ENCODE measurements at places on chromosomes 3 and 15.

- DNase-seq: no peak
These were observed 273.3 kb downstream of the NSUN3 start for GRCh38 chr3:94336046-94336753.

- no peak for DNase-seq
These were observed 424.1 kb upstream of the RBMS3 start for GRCh38 chr3:28856796-28857195.

- no peak for DNase-seq
These were observed 198.4 kb downstream of the CADPS start for GRCh38 chr3:62676689-62677271.

DNA sequence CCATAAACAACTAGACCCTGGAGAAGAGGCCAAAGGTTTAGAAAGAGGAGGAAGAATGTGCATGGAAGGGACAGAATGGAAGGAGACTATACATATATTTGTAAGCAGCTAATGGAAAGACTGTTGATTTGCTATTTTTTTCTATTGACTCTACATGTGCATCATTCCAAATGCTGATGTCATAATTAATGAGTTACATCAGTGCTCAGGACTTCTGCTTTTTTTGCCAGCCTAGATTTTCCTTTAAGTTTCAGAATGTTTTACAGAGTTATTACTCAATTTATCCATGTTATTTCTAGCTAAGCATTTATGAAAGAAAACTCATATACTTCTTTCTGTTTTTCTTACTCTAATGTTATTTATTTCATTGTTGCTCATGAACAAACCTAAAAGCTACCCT, 62.6 kb upstream of the VGLL3 start:
- DNase-seq: no peak

DNA sequence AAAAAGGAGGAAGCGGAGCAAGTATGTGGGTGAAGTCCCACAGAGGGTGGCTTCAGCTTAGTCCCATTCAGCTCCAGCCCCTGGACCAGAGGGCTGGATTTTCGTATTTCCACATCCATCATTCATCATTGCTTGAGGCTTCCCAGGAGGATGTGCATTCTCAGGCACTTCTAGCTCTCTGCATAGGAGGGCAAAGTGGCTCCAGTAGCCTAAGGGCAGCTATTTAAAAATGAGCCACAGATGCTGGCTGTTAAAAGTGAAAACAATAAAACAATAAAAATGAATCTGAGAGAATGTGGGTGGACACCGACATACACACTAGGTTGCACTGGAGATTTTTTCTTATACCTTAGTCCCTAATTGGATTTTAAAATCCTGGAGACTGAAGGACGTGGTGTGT, 629.2 kb upstream of the ZNF385D start:
- no peak for DNase-seq

DNA sequence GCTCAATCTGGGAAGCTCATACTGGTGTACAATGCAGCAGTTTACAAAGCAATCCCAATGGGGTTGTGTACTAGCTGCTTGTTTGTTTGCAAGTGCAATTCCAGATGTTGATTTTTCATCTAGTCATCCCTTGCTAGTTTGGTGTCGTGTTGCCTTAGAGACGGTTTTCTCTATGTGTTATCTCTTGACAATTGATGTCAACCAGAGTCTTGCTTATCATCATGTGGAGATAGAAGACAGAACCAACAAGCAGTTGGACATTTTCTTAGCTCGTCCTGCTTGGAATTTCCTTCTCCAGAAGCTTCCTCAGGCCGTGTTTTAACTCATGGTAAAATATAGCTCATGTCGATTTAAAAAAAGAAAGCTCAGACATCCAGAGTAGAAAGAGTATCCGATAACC, 262.0 kb upstream of the KCNH8 start:
- no peak for DNase-seq

GRCh38 chr3:10085738-10086137, 22.3 kb downstream of the FANCD2OS start:
- DNase-seq: no peak

DNA sequence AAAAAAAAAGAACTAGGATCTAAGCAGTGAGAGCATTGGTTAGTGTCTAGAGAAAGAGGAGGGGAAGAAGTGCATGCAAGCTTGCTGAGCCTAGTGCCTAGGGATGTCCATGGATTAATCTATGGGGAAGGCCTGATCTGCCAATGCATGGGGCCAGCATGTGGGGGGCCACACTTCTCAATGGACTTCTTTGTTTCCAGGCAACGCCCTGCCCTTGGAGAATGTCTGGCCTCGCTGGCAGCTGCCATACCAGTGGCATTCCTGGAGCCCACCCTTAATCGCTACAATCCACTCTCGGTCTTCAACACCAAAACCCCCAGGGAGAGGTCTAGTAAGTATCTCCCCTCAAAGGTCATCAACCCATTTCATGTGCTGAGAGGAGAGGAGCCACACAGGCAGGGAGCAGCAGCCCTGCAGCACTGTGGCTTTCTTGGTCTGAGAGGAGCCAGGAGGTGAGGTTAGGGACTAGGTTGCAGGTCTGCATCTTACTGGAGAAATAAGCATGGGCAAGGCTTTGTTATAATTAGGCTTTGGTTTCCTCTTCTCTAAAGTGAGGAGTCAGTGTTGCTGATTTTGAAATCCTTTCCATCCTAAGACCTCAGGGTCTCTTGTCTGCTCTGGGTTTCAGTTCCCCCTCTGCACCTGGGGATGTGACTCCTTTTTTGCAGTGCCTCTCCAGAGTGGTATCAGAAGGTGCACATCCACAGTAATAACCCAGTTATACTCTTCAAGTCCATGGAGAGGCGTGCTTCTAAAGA, 188.1 kb upstream of the CHRM5 start:
- no peak for DNase-seq
